NCI-H526 treated with DMSO at 0.1 percent for 48 hours (cell line): ENCODE measurements at places on chromosomes 4 and X.
A peak's percentile ranks its signal among the peaks of the same experiment; 100 is the strongest.

GRCh38 chrX:70453024-70453618, 8.5 kb downstream of the DLG3 start:
- DNase-seq: no peak

GRCh38 chrX:44489515-44489914, 53.1 kb downstream of the FUNDC1 start:
- no peak for DNase-seq

DNA sequence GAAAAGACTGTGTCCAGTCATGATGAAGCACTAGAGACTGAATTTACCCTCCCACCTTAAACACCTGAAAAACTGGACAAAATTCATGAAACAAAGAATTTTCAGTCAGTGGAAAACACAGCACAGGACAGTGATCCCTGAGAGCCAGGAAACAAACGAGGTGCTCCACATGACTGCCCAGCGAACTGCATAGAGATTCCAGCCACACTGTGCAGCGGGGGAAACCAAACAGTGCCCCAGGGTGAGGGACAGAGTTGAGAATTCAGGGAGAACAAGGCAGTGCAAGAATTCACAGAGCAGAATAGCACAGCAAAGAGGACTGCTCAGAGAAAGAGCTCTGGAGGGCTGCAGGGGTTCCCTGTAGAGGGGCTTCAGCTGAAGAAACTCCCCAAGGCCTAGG, 55.5 kb upstream of the SEC24B start:
- no peak for DNase-seq

DNA sequence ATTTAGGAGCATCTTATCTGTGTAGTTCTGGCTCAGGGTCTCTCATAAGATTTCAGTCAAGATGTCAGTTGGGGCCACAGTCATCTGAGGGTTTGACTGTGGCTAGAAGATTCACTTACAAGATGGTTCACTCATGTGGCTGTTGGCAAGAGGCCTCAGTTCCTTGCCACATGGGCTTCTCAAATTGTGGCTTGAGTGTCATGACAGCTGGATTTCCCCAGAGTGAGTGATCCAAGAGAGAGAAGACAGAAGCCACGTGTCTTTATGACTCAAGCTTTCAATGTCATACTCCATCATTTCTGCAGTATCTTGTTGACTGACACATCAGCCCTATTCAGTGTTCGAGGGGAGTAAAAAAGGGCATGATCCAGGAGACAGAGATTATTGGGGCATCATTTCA, 131.3 kb upstream of the AP1S2 start:
- no peak for DNase-seq

DNA sequence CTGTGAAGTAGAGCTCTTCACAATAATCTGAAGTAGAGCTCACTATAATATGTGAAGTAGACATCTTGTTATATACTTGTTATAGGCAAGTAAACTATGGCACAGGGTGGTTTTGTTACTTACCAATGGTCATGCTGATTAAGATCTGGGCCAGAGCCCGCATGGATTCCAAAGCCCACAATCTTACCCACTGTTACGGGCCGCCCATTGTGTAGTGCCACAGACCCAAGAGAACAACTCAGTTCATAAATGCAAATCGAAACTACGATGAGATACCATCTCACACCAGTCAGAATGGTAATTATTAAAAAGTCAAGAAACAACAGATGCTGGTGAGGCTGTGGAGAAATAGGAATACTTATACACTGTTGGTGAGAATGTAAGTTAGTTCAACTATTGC, 46.9 kb upstream of the CT47C1 start:
- DNase-seq: no peak

- peak; percentile 9 for DNase-seq
These were observed 82.5 kb downstream of the GASK1B start for GRCh38 chr4:158090323-158090722.

- DNase-seq: no peak
These were observed 3.0 kb downstream of the GPC4 start for GRCh38 chrX:133412246-133412645.
